Left lung (tissue), 14 donors: ENCODE measurements at places on chromosomes 6 and 20. TPM values are rescaled to one million over a fixed set of nuclear protein-coding genes. Genes with fewer than 3 reads are reported as not detected.
A peak's percentile ranks its signal among the peaks of the same experiment; 100 is the strongest.

Gene BANF2
- total RNA-seq, result not detected

Gene SLCO4A1
- 11.5 TPM for total RNA-seq

Gene SMOC2
- total RNA-seq, result 7.1 TPM

Gene SNX21
- 23.9 TPM for total RNA-seq

Gene RPP40
- 5.3 TPM for total RNA-seq

Gene DNAAF9
- total RNA-seq, result 16.9 TPM

Gene PGK2
- not detected for total RNA-seq

Gene ID4
- total RNA-seq, result 27.5 TPM

- DNase-seq, result no peak
Measured at GRCh38 chr6:27593200-27593818, 120.4 kb upstream of the ZNF184 start.

DNA sequence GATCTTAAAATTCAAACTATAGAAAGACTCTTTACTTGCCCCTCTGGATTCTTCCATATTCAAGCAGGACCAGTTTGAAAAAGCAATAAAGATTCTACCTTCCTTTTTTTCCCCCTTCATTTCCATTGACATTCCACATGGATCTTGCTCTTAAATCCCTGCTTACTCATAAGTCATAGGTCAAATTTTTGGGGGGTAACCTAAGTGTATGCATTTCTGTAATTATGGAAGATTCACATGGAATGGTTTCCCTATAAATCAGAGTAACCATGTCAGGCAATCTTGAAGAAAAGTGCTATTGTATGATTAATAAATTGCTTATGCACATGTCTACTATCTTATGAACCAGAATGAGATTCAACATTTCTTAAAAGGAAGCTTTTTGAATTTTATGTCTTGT lies 551.0 kb downstream of the HAO1 start:
- DNase-seq, result no peak

GRCh38 chr6:34743625-34744293 lies 13.5 kb upstream of the SNRPC start:
- DNase-seq, result no peak

GRCh38 chr20:722822-723644 lies 45.3 kb downstream of the SLC52A3 start:
- DNase-seq, result no peak

DNA sequence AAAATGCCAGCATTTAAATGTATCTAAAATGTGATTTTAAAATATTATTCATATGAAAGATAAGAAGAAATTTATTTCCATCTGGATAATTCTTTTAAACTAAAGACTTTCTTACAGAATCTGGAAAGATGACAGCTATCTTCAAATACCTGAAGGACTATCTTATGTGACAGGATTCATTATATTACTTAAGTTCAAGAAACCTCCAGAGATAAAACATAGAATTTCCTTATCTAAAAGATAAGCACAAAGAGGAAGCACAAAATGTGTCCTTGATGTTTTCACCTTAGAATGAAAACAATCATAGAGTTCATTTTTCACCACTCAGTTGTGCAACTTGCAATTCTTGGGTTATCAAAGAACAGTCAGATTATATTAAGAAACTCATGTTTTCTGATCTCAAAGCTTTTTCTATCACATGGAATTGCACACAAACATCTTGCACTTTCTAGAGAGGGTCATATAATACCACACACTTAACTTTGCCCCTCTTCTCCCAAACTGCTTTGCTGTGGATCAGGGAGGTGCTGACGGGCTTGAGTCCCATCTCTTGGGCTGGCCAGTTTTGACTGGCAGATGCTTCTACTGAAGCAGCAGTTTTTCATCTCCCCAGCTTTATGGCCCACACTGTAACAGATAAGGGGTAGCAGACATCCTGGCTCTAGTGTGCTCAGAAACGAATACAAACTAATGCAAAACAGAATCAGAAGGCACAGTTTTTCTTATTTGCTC lies 467.4 kb downstream of the CDC5L start:
- DNase-seq, result no peak

DNA sequence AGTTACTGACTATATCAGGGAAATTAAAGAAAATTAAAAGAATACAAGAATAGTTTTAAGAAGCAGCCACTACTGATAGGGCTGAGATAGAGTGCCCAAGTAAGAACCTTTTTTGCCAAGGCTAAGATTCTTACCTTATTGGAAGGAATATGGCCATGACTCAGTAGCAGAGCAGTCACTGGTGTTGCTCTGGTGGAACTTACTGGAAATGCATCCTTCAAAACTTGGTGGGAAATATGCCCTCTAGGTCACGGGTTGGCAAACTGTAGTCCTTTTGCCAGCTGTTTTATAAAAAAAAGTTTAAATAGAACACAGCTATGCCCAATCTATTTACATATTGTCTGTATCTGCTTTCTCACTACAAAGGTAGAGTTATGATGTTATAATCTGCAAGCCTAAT lies 6.0 kb downstream of the HSF2 start:
- no peak for DNase-seq

DNA sequence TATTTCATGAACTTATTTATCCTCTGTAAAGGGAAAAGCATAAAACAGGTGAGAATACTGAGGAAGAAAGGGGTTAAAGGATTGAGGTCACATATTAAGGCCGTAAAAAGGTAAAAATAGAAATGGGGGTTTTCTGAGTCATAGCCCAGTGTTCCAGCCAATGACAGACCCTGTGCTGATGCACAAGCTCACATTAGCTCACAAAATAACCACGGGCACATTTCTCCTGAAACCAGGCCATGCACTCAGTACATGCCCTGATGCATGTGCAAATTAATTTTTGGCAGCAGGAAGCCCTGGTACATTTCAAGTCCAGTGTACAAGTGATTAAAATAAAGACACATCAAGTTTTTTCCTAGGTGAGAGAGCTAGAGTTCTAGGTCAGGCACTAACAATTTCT lies 194.4 kb downstream of the TMEM200A start:
- no peak for DNase-seq

DNA sequence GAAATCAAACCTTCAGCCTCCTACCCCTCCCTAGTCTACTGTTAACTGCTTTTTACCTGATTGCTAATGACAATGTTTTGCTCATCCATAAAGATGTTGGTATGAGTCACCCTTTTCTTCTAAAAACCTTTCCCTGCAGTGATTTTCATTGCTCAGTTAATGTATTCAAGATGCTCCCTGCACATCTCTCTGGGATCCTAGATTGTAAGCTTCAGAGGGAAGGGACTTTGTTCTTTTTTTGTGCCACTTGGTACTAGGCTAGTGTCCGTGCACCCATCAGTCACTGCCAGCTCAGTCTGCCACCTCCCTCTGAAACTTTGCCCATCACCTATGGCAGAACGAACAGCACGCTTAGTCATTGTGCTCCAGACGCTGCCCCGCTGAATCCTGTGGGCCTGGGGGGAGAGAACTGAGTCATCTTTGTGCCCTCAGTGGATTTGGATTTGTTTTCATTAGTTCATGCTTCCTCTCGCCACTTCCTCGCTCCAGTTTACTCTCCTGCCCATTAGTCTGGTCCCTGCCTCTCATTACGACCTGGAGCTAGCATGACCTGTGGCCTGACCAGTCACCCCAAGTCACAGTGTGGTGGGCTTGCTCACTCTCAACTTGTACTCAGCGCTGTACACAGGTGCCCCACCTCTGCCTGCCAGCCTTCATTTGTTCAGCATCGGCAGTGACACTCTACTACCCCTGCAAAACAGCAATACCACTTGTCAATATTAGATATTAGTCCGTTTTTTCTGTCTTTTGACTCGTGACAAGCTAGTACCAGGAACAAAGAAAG lies 78.0 kb upstream of the TMEM181 start:
- no peak for DNase-seq

GRCh38 chr20:63941282-63942081 lies 14.7 kb downstream of the UCKL1 start:
- DNase-seq, result no peak

GRCh38 chr20:1983301-1983700 lies 10.6 kb downstream of the PDYN start:
- no peak for DNase-seq

GRCh38 chr6:70834520-70834919 lies 122.3 kb downstream of the B3GAT2 start:
- DNase-seq, result no peak

GRCh38 chr6:152399399-152399798 lies 237.8 kb downstream of the SYNE1 start:
- peak; percentile 64 for DNase-seq
